ENCODE measurements at places on chromosomes 12 and 14. TPM values are rescaled to one million over a fixed set of nuclear protein-coding genes. Genes with fewer than 3 reads are reported as not detected.

DNA sequence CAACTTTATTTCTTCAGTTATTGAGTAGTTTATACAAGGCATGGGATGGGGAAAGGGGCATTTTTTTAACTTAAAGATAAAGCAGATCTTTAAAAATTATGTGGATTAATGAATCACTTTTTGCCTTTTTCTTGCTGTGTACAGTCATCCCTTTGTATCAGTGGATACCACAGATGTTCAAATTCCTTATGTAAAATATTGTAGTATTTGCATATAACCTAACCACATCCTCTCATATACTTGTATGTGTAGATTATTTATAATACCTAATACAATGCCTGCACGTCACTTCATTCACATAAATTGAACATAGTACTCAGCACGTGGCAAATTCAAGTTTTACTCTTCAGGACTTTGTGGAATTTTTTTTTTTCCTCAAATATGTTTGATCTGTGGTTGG lies 66.5 kb upstream of the MON2 start:
- DNase-seq = no peak

DNA sequence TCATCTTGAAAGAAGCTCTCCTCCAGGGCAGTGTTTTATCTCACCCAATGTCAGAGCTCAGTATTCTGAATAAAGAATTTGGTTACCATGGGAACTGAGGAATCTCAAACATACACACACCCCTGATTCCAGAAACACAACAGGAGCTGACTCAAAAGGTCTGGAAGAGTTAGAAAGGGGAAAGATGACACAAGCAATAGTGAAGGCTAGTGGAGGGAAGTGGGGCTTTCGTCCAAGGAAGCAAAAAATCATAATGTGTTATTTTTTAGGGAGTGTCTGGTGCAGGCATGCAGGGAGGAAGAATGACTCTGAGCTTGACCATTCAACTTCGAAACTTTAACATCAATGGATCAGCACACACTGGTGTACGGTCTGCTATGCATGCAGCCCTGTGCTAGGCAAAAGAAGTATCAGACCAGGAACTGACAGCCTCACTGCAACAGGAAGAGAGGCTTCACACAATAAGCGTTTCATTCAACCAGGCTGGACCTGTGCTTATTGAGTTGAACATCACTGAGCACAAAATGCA lies 20.3 kb downstream of the HEBP1 start:
- peak; percentile 84 for DNase-seq

Gene MYL2
- not detected for polyA plus RNA-seq

Gene LRRC10
- not detected for polyA plus RNA-seq

Gene SCYL2
- 50.3 TPM for polyA plus RNA-seq

DNA sequence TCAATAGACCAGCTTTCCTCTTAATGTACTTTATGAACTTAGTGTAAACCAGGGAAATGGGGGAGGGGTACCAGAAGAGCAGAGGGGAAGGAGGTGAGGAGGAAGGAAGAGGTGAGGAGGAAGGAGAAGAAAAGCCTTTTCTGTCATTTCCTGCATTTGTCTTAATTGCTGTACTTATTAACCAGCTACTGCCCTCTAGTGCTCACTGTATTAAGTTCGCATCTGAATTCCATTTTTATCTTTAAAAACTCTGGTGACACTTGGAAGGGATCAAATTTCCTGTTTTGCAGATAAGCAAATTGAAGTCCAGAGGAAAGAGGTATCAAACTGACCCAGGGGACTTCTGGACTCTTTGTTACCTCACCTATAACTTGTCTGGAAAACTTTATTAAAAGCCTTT lies 22.2 kb downstream of the MANSC1 start:
- DNase-seq = no peak

GRCh38 chr14:104871145-104871655 lies 6.1 kb downstream of the CEP170B start:
- no peak for DNase-seq

DNA sequence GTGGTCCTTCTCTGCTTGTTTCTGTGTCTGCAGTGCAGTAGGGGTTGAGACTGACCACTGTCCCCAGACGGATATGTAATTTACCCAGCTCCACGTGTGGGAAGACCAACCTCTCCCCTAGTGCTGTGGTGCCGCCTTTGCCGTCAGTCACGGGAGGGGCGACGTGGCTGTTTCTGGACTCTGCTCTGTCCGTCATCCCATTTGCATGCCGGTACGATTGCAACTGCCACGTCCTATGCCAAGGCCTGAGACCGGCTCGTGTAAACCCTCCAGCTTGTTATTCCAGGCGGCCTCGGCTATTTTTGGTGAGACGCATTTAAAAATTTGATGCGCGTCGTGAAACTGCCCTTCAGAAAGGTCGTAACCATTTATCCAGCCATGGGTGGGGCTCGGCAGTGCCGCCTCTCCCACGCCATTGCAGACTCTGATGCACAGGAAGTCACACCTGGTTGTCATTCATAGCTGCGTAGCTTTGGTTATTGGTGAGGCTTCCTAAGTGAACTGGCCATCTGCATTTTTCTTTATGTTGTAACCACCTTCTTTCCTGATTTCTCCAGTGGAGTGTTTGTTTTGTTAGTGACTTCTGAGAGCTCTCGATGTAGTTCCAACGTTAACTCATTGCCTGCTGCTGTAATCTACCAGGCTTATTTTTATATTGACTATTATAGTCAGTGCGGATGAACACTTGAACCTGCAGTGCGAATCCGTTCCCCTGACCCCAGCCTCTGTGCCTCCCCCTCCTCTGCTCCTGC lies 75.1 kb downstream of the ADGRD1 start:
- DNase-seq = no peak

DNA sequence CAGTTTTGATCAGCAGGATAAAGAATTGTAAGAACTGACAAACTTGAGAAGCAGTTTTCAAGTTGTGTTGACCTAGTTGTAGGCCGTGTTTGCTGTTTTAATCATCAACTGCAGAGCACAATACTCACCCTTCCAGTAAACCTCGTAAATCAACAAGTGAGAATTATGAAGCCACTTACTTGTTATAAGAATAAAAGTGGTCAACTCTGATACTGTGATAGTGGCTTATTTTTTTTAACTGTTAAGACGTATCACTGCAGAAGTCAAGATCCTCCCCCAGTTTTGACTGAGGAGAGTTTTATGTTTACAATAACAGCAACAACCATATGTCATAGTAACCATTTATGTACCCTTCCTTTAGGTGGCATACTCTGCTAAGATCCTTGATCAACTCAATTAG lies 100.8 kb upstream of the DACT1 start:
- DNase-seq = no peak

Gene KRT78
- polyA plus RNA-seq = not detected

- DNase-seq = no peak
These were observed 56.8 kb downstream of the USP15 start for GRCh38 chr12:62317017-62317416.

DNA sequence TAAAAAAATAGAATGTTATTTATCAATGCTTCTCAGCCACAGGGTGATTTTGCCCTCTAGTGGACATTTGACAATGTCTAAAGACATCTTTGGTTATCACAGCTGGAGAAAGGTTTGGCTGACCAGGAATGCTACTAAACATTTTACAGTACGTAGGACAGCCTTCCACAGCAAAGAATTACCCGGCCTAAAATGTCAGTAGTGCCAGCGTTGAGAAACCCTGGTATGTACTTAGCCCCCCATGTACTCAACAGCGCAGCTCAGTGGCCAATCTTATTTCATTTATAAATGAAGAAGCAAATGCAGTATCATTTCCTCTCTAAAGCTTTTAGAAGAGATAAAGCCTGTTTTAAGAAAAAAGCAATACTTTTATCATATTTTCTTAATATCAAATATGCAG lies 5.8 kb downstream of the MARK3 start:
- DNase-seq = peak; percentile 49

DNA sequence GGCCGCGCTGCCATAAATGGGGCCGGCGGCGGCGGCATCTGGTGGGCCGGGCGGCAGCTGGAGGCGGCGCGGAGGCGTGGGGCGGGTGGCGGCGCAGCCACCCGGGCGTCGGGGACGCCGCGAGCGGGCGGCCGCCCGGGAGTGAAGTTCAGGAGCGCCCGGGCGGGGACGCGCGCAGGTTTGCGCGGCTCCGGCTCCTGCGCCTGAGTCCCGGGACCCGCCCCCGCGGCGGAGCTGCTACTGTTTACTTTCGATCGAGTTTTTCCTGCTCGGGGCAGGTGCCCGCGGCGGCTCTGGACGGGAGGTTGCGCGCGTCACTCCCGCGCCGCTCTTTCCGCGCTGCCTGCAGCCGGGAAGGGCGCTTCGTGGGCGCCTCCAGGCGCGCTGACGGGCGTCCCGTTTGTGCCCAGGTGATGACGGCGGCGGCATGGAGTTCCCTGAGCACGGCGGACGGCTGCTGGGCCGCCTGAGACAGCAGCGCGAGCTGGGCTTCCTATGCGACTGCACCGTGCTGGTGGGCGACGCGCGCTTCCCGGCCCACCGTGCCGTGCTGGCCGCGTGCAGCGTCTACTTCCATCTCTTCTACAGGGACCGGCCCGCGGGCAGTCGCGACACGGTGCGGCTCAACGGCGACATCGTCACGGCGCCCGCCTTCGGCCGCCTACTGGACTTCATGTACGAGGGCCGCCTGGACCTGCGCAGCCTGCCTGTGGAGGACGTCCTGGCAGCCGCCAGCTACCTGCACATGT lies at the start of gene ZBTB42:
TSS of gene ZBTB42 (plus strand) at position 331 of the 749 bp plus-strand sequence. CDS start at position 428, 97 bp downstream.
- no peak for DNase-seq

- no peak for DNase-seq
These were observed 754 bp downstream of the ATG14 start for GRCh38 chr14:55410876-55411275.

- no peak for DNase-seq
These were observed 512 bp downstream of the POU6F1 start for GRCh38 chr12:51217133-51217967.

- no peak for DNase-seq
These were observed 169.4 kb downstream of the KIF26A start for GRCh38 chr14:104307627-104308401.

GRCh38 chr12:124436366-124436765 lies 131.0 kb downstream of the NCOR2 start:
- no peak for DNase-seq

- no peak for DNase-seq
These were observed 12.3 kb downstream of the ZC2HC1C start for GRCh38 chr14:75081660-75082229.

GRCh38 chr12:93163260-93164036 lies 214.3 kb upstream of the NUDT4 start:
- peak; percentile 72 for DNase-seq

Gene KCNH3
- 0.01 TPM for polyA plus RNA-seq

DNA sequence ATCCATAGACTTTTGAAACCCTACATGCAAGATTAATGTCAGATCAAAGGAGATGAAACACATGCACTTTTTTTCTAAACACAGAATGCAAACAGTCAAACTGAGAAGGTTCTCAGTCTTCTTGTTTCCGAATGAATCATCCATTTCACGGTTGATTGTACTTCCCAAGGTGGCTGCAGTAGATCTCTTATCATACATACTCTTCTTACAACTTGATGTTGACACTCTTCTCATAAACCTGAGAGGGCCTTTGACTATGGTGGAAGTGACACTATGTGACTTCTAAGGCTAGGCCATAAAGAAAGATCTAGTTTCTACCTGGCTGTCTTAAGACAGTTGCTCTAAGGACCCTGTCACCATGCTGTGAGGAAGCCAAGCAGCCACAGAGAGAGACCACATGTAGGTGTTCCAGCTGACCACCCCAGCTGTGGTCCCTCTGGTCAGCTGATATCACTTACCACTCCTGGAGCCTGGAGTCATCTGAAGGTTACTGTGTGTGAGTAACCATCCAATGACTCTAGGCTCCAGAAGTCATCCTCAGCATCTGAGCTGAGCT lies 67.2 kb upstream of the HMGA2 start:
- DNase-seq = no peak

- DNase-seq = no peak
These were observed 230.4 kb downstream of the SSPN start for GRCh38 chr12:26425587-26426260.

Gene KLHL33
- polyA plus RNA-seq = 0.06 TPM

Gene NPFF
- not detected for polyA plus RNA-seq

Gene CLEC7A
- not detected for polyA plus RNA-seq

Gene SERPINA10
- not detected for polyA plus RNA-seq

DNA sequence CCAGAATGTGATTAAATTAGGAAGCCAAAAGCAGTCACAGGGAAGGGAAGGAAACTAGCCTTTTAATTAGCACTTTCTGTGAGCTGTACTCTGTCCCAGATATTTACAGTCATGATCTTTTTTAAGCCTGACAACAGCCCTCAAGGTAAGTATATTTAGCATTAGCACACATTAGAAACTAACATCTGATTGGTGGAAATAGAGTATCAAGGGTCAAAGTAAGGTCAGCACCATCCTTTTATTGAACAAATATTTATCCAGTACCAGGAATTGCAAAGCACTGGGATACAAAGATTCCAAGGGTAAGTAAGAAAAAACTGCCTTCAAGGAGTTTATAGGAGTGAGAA lies 28.2 kb downstream of the RPGRIP1 start:
- DNase-seq = no peak

- no peak for DNase-seq
These were observed 28.5 kb upstream of the CIPC start for GRCh38 chr14:77069551-77069950.

- no peak for DNase-seq
These were observed 4.2 kb upstream of the TNS2 start for GRCh38 chr12:53045696-53046045.

Gene COQ10A
- polyA plus RNA-seq = 12.1 TPM

GRCh38 chr14:79613625-79614024 lies 597.7 kb downstream of the DIO2 start:
- DNase-seq = no peak

DNA sequence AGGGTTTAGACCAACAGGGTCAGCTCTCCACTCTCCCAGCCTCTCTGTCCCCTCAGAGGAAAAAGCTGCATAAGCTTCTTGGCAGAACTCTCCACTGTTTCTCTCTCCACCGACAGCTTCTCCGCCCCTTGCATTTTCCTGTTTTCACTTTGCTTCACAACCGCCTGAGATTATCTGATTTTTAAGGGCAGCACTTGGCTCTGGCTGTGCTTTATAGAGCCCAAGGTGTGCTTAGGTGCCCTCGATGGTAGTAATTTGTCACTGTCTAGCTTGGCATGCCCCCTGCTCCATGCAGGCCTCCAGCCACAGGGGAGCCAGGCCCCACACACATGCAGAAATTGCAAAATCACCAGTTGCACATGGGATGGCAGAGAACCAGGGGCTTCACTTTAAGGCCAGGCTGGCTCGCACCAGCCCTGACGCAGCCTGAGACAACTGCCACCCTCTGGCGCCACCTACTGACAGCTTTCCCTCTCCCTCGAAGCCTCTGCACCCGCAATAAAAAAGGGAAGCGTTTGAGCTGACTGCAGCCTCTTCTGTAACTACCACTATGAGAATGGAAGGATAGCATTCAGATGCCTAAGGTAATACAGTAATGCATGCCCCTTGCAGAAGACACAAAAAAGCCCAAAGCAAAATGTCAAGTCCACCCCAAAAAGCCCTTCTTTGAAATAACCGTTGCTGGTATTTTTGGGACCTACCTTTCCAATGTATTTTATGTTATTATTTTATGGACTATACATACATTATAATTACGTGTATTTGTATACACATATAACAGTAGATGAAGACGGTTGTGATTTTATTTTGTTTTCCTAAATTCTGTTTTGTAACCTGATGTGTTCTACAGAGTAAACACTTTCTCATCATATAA lies 32.0 kb upstream of the RIMBP2 start:
- no peak for DNase-seq

Gene LRRIQ1
- polyA plus RNA-seq = 0.15 TPM

Measured in AG04450 (cell line).